ENCODE measurements at places on chromosomes 4 and X.

- DNase-seq = no peak
These were observed 12.2 kb upstream of the ODAM start for GRCh38 chr4:70183168-70183939.

GRCh38 chrX:69031971-69032391 is 133.3 kb downstream of the PJA1 start:
- DNase-seq = no peak

DNA sequence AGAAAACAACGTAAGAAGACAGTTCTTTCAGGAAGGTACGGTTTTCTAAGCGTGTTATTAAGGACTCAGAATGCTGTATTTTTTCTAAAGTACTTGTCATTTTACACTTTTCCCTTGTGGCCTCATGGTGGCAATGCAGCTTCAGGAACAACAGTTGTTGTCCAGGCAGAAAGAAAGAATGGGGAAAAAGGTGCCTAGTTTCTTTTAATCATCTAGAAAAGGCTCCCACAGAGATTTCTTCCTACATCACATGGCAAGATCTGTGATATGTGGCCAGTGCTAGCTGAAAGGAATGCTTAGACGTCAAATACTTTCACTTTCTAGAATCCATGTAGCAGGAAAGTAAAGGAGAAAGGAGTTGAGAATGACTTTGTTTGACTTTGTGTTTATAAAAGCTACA is 49.0 kb upstream of the TRAM1L1 start:
- DNase-seq = no peak

DNA sequence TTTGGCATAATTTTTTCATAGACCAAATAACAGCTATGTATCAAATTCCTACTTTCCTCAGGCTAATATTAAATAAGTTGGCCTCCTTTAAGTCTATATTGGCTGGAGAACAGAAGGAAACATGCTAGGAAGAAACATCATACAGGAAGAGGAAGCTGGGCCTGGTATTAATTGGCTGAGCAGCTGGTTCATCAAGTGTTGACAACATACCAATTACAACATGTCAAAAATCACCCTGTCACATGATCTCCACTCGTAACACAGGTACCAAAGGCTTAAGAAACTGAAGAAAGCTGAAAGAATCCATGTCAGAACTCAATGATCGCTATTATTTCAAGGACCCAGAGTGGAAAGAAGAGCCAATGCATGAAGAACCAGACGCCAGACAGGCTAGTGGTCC is 10.5 kb downstream of the WDFY3 start:
- no peak for DNase-seq

DNA sequence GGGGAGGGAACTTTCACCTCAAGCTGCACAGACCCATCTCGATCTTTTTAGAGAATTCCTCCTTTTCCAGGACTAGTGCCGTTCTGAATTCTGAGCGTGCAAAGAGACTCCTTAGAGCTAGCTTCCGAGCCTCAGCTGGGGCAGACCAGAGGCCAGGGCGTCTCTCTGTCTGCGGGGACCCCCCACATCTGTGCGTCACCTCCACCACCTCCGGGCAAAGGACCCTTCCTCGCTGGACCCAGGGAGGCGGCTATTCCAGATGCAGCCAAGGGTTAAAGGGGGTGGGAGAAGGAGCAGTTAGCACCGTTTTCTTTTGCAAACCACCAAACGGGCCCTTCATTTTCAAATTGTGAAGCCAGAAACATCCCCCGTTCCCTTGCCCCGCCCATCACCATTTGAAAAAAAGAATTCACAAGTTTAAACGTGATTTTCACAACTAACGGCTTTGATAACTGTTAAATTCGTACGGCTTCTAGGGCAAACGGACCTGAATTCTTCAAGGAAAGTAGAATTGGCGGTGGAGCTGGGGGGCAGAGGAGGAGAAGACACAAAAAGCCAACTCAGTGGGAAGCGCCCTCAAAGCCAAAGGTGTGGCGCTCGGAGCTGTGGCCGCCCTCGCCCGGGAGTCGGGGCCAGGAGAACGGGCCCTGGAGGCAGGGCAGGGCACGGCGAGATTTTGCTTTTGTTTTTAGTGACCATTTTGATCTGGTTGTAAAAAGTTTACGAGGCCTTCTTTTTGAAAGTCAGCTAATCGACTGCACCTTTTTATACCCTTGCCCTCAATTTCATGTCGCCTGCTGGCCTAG is 3.3 kb upstream of the PDGFRA start:
- no peak for DNase-seq

- no peak for DNase-seq
These were observed 53.7 kb downstream of the ANAPC10 start for GRCh38 chr4:145044341-145044740.

DNA sequence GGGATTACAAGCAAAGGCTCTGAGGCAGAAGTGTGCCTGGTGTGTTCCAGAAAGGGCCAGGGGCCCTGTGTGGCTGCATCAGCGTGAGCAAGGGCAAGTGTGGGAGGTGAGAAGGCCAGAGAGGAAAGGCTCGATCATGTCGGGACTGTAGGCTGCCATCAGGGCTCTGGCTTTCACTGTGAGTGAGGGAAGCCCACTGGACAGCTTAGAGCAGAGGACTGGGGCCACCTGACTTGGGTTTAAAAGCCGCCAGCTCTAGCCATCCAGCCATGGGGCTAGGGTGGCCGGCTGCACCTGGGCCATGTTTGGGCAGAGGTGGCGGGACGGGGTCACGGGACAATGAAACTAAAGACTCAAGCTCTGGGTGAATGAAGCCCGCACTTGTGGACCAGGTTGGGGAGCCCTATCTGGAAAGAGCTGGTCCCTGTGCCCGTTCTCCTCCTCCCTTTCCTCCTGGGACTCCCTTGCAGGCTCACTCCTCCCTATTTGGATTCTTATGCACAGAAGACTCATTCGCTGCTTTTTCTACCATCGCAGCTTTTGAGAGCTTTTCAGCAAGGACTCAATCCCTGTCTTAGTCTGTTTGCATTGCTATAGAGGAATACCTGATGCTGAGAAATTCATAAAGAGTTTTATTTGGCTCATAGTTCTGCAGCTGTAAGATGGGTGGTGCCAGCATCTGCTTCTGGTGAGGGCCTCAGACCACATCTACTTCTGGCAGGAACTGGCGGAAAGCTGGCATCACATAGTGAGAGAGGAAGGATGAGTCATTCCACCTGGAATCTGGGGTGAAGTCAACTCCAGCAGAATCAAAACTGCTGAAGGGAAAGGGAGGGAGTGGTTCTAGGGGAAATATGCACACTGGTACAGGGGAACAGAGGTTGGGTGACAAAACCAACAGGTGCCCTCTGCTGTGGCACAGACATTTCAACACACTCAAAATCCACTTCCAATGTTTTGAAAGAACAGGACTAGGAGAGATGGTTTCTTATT is 15.3 kb downstream of the CTAG1B start:
- DNase-seq = no peak

GRCh38 chr4:60129740-60130139 is 1070.4 kb upstream of the ADGRL3 start:
- no peak for DNase-seq

DNA sequence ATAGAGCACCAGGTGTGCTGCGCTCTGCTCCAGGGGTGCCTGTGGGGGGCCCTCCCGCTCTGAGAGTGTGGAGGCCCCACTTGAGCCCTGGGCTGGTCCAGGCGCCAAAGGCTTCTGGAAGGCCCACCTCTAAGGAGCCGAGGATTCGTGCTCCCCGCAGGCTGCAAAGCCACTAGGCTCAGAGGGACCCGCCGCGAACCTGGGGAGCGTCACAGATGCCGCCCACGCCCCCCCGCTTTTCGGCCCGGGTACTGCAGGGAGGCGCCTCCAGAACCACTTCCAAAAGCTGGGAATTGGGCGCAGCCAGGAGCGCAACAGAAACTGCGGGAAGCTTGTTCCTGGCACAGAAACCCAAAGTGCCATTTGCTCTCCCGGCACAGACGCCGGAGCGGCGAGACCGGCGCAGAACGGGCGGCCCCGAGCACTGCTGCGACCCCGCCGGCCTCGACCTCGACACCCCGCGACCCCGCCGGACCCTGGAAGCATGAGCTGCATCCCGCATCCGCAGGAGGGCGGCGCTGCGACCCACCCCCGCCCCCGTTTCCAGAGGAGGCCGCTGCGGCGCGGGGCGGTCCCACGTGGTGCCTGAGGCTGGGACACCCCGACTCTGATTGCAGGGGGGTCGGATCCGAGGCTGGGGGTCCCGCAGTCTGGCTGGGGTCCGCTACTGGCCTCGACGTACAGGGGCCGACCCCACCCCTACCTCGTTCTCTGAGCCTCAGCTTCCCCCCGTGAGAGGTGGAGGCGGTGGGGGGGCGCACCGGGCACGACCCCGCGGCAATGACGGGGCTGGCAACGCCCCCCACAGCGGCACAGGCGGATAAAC is 30.8 kb downstream of the CPLX1 start:
- no peak for DNase-seq

- no peak for DNase-seq
These were observed 33.1 kb downstream of the FTHL17 start for GRCh38 chrX:31038575-31039326.

DNA sequence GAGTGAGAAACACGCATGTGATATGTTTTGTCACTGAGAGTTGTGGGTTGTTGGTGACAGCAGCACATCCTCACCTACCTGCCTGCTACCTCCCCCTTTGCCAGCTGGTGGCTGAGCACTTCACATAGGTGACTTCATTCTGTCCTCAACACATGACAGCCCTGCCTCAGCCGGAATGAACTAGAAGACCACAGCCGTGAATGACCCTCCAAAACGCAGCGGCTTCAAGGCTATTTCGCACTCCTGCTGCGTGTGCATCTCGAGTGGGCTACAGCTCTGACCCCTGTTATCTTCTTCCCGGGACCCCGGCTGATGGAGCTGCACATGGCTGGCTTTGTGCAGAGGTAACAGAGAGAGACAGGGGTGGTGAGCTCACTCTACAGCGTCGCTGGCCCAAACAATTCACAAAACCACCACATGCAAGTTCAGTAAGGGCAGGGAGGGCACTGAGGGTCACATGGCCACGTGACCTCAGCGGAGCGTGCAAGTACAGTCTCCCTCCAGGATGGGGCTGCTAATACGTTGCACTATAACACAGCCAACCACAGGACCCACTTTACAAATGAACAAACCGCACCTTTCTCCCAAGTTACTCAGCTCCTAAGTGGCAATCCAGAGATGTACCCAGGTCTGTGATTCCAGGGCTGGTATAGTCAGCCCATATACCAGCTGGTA is 6.3 kb upstream of the PPP2R2C start:
- no peak for DNase-seq

GRCh38 chr4:3636646-3637320 is 104.6 kb upstream of the LRPAP1 start:
- no peak for DNase-seq

DNA sequence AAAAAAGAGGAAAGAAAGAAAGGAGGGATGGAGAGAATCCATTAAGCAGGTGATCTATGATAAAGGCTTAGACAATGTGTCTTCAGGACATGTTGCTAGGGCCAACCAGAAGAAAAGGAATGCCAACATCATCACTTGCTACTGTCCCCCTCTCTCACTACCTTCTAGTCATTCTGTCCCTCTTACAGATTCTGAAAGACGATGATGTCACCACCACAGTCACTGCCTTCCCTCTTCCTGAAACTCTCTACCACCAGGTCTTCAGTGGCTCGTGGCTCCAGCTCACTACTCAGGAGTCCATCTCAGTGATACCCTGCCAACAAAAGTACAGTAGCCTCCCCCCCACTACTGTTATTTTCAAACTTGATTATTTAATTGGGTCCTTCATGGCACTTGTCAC is 64.0 kb downstream of the KCNIP4 start:
- DNase-seq = no peak

DNA sequence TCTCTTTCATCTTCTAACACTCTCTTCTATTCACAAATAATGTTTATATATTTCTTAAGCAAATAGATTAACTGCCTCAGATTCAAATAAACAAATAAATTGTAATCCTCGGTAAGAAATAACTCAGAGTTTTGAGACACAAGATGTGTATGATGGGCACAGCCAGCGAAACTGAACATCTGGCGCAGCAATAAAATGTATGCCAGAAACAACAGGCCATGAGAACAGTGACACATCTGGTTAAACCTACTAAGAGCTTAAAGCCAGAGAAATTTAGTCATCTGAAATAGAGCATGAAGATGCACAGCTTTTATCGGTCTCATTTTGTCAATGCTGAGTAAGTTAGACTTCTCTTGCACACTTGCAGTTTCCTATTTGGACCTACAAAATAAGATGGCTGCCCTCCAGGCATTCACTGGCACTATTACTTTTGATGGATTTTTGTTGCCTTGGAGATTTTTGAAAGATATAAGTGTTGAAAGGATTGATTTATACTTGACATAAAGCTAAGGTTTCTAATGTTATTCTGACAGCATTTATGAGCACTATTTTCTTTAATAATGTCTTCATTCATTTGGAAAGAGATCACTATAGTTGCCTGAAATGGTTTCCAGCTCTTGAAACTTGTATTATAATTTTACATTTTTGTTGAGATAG is 1444.0 kb downstream of the PCDH18 start:
- no peak for DNase-seq

GRCh38 chrX:141220342-141221008 is 21.8 kb downstream of the SPANXC start:
- no peak for DNase-seq

DNA sequence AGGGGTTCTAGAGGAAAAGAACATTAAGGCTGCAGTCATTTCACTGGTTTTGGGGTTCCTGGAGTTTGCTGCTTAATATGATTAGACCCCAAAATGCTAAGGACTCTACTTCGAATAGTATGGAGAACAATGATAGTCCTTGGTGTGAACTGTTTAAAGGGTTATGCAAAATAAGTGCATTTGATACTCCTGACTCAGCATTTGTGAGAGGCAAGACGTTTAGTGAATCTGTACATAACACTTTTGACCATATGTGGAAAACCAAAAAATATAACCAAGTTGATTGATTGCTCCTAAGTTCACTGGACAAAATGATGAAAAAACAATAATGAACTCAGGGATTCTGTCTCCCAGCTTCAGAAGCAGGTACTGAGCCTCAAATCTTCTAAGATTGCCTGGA is 414.1 kb downstream of the SH3BGRL start:
- no peak for DNase-seq

- DNase-seq = no peak
These were observed 24.3 kb downstream of the TRPC5 start for GRCh38 chrX:112058255-112058654.

DNA sequence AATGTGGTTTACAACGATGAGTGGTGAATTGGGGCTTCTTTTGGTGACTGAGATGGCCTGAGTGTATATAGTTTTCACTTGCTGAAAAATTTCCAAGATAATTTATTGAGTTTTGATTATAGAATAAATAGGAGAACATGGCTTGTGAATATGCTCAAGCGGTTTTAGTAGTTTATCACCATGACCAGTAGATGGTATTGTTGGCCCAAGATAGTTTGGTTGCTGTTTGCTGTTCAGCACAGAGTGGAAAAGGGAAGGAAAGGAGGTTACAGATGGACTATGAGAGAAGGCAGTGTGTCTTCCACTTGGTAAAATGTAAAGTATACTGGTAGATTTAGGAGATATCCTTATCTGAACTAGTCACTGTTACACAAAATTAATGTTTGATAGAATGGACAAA is 55.8 kb upstream of the POU4F2 start:
- DNase-seq = no peak
